ENCODE measurements at places on chromosomes 11 and 22.

- no peak for DNase-seq
These were observed 13.6 kb upstream of the GALNT18 start for GRCh38 chr11:11635443-11635842.

- DNase-seq, result no peak
These were observed 293.8 kb downstream of the BUD13 start for GRCh38 chr11:116478669-116479668.

DNA sequence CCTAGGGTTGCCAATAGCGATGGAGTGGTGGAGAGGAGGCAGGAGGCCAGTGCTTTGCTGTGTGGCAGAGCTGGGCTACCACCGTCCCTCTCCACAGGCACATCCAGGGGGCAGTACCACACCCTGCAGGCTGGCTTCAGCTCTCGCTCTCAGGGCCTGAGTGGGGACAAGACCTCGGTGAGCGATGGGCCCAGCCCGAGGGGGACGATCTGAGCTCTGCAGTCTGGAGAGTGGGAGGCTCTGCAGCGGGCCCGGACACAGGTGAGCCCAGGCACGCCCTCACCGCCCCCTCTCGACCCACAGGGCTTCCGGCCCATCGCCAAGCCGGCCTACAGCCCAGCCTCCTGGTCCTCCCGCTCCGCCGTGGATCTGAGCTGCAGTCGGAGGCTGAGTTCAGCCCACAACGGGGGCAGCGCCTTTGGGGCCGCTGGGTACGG lies 2.5 kb downstream of the PKP3 start:
- DNase-seq, result no peak

GRCh38 chr22:27115816-27116256 lies 458.4 kb downstream of the MIAT start:
- no peak for DNase-seq

GRCh38 chr22:19383292-19383691 lies 48.2 kb downstream of the HIRA start:
- DNase-seq, result no peak

- no peak for DNase-seq
These were observed 17.7 kb upstream of the FNBP4 start for GRCh38 chr11:47784785-47785381.

DNA sequence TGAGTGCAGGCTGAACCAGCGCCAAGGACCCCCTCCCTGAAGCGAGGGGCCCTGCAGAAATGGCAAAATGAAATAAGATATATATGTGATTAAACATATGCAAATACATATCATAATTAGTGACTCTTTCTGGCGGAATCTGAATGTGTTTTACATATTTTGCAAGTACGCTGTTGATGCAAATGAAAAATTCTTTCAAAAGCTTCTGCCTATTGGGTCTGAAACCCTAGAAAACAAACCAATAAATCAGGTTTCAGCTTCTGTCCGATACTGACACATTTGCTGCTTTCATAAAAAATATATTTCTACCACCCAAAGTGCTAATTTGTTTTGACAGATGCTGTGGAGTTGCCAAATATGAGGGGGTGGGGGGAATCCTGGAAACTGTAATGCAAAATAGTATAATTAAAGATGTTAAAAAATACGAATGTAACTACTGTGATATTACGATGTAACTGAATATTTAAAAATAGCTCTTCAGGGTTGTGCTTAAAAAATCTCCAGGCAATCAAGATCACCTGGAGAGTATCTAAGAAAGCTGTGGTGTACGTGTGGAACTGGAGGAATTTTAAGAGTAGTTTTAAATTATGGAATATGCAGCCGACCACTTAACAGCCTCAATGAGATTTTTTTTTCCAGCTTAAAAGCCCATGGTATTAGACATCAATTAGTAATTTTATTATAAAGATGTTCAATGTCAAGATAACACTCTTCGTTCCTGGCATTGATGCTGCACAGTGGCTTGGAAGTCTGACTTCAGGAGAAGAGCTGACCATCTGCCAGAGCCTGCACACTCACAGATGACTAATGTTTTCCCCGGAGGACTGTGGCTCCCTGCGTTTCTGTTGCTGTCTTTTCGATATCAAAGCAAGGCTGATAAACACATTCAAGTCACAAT lies 122.2 kb upstream of the RCN1 start:
- no peak for DNase-seq

GRCh38 chr11:111513240-111513605 lies 1.0 kb upstream of the BTG4 start:
- DNase-seq, result no peak

- DNase-seq, result no peak
These were observed 12.0 kb upstream of the FOLR1 start for GRCh38 chr11:72179804-72180396.

DNA sequence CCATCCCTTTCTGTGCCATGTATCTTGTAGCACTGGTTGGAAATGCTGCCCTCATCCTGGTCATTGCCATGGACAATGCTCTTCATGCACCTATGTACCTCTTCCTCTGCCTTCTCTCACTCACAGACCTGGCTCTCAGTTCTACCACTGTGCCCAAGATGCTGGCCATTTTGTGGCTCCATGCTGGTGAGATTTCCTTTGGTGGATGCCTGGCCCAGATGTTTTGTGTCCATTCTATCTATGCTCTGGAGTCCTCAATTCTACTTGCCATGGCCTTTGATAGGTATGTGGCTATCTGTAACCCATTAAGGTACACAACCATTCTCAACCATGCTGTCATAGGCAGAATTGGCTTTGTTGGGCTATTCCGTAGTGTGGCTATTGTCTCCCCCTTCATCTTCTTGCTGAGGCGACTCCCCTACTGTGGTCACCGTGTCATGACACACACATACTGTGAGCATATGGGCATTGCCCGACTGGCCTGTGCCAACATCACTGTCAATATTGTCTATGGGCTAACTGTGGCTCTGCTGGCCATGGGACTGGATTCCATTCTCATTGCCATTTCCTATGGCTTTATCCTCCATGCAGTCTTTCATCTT lies 414 bp downstream of the OR52D1 start:
- no peak for DNase-seq

- no peak for DNase-seq
These were observed 168.9 kb upstream of the CHORDC1 start for GRCh38 chr11:90391756-90392155.

GRCh38 chr11:116930586-116930985 lies 93.2 kb upstream of the APOA1 start:
- no peak for DNase-seq

DNA sequence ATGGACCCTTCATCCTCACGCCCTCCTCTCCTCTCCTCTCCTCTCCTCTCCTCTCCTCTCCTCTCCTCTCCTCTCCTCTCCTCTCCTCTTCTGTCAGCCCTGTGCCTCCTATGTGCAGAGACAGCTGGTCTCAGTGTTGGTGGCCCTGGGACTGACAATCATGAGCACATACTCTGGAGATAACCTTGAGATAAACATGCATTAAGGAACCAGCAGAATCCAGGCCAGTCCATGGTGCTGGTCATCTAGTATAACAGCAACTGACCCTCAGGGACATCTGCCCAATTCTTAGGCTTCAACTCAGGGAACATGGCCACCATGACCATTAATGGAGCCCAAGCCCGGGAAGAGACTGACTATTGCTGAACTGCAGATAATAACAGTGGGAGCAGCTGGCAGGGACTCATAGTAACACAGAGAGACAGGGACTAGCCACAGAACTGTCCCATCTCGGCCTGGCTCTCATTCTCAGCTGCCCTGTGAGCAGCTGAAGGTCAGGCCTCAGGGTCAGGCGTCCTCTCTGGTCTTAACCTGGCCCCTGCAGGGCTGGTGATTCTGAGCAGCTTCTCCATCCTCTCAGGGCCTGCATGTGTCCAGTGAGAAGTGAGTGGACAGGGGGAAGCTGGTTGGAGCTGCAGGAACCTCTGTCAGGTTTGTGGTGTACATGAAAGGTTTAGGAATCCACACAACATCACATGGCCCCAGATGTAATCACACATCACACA lies 45.4 kb downstream of the GGTLC2 start:
- no peak for DNase-seq

GRCh38 chr22:50714150-50714549 lies 23.9 kb upstream of the ACR start:
- DNase-seq, result no peak

DNA sequence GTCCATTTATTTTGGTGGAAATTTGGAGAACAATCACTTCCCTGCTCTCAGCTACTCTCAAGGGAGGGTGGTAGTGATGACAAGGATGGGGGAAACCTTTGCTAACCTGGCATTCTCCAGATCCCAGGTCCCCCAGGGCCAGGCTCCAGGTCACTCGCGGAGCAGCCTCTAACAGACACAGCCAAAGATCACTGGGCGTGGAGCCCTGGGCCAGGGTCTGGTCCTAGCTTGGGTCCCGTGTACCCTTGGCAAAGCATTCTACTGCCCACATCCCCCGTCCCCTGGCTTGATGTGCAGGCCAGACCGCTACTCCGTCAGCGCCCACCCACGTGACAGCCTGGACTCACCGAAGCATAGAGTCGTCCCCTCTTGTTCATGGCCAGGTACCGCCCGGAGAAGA lies 3.2 kb downstream of the FGF3 start:
- DNase-seq, result no peak

GRCh38 chr11:128890216-128890542 lies 977 bp upstream of the KCNJ5 start:
- DNase-seq, result no peak

DNA sequence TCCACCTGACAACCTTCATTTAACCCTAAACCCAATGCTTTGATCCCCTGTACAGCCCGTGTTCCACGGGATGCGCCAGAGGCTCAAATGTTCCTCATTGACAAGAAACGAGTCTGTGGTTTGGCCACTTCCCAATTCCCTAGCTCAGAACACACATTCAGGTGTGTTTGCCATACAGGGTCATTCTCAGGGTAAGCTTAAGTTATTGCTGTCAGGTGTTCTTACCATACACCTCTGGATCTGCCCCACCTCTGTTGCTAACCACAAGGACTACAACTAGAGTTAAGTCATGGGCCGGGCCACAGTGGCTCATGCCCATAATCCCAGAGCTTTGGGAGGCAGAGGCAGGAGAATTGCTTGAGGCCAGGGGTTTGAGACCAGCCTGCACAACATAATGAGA lies 45.6 kb upstream of the POLD3 start:
- DNase-seq, result no peak

- no peak for DNase-seq
These were observed 57.3 kb downstream of the KIRREL3 start for GRCh38 chr11:126943316-126943715.

GRCh38 chr11:64880240-64881001 lies 2.0 kb upstream of the EHD1 start:
- DNase-seq, result no peak

GRCh38 chr22:41286639-41287091 lies 678 bp upstream of the RANGAP1 start:
- no peak for DNase-seq

DNA sequence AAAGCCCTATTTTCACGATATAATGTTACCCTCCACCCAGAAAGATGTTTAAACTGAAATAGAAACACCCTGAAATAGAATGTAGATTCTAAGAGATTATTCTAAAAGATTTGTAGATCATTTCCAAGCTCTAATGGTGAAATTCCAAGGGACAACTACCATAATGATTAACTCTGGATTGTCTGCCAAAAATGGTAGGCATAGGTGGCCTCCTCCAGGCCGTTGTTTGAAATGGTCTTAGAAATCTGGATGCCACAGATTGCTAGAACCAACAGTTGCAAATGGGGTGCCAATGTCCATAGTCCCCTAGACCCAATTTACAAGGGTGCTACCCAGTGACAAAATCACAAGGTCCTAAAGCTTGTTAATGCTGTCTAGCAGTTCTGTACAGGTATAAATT lies 6.7 kb upstream of the SLC6A5 start:
- DNase-seq, result no peak

DNA sequence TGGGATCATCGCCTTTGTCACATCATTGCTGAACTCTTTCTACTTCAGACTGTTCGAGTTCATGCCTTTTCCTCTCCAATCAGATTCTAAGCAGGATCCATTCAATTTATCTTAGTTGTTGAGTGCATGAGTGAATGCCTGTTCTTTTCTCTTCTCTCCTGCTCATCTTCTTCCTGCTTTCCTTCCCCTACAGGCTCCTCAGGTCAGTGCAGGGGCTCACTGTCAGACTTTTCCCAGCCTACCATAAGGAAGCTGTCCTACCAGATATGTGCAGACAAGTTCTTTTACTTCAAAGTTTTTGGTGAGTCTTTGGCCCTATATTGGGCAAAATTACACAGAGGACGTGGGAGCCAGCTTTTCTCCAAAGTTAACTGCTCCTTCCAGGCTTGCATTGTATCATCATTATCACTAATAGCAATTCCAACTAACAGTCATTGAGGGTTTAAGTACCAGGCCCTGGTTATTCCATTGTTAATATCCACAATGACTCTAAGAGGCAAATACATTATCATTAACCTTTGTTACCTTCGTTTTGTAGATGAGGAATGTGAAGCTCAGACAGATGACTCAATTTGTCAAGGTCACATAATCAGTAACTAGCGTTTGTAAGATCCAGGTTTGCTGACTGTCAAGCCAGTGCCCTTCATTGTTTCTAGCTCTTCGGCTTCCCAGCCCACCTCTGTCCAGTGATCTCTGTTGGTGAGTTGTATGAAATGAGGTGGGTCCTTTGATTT lies 30.4 kb downstream of the OR6Q1 start:
- DNase-seq, result no peak

DNA sequence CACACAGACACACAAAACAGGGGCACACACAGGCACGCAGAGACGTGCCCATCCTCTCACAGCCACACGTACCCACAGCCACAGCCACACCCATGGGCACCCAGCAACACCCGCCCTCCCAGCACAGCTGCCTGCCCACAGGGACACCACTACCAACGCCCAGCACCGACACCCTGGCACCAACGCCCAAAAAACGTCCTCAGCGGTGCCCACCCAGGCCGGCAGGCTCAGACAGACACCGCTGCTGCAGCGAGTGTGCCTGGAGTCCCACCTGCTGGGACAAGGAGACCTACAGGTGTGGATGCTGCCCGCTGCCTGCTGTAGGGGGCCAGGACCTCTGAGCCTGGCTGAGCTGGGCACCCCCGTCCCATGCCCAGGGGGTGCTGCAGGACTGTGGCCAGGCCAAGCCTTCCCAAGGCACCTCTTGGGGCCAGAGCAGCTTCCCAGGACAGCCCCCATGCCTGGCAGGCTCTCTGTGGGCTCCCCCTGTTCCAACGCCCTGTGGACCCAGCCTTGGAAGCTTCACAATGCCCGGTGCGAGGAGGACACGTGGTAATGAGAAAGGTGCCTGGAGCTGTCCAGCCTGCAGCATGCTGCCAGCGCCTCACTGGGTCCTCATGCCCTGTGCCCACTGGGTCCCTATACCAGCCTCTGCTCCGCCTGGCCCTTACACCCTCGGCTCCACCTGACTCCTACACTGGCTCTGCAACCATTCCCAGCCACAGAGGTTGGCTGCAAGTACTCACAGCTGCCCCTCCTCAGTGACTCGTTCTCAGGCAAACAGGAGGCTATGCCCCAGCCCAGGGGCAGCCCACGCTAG lies 45.8 kb upstream of the TH start:
- DNase-seq, result peak; percentile 47

- DNase-seq, result no peak
These were observed 90.0 kb downstream of the INSC start for GRCh38 chr11:15204711-15205110.

DNA sequence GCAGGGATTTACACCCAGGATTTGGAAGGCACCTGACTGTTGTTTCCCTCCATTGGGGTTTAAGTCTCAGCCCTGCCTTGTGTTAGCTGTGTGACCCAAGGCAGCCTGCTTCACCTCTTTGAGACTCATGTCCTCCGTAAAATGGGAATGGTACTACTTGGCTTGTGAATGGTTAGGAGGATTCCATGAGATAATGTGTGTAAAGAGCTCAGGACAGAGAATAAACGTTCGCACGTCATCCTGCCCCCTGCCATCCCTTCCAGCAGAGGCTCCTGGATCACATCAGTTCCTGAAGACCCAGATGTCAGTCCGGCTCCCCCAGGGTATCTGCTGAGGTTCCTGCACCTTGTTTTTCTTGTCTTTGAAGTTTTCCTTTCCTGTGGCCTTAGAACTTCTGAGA lies 16.8 kb upstream of the ACCSL start:
- DNase-seq, result no peak

GRCh38 chr22:27514601-27515523 lies 286.7 kb downstream of the MN1 start:
- no peak for DNase-seq

Measured in ecto neural progenitor cell (in vitro differentiated cells).